ENCODE measurements at places on chromosomes 1 and 21.

DNA sequence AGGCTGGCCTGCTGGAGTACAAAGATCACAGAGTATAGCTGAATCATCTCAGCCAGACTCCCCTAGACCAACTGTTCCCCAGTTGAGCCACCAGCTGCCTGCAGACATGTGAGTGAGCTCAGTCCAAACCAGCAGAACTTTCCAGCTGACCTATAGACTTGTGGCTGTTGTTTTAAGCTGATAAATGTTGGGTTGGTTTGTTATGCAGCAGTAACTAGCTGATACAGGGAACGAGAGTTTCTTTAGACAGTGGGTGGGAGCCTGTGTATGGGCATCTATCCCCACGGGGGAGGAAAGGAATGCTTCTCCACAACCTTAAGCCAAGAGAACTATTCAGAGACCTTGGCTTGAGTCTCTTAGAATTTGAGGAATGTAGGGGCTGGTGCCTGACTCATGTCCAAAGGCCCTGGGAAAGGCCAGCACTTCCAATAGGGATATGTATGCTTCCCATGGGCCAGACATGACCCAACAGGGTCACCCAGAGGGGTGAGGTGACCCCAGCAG, 30.1 kb downstream of the SLC1A7 start:
- H3K27ac ChIP-seq, result no peak overlapping the region
- H3K4me3 ChIP-seq, result no peak overlapping the region
- H3K4me1 ChIP-seq, result peaks cover 48% of the 10 kb centered on the region
- no peak for DNase-seq

DNA sequence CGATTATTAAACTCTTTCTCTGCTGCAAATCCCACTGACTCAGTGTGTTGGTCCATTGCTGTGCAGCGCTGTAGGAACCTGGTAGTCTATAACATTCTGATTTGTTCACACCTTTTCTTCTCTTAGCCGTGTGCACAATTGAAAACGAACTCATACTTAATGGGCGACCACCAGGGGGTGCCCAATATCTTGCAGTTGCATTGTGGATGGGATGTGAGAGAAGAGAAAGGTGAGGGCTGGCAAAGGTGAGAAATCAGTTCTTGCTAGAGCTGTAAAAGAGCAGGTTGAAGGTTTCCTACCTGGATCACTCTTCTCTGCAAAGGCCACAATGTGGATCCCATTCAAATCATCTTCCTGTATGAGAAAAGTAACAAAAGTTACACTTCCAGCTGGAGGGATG, 51.0 kb downstream of the CASQ2 start:
- no peaks in the 10 kb centered on the region for H3K36me3 ChIP-seq
- DNase-seq, result peak; percentile 71
- H3K27ac ChIP-seq, result no peak overlapping the region
- H3K27me3 ChIP-seq, result no peaks in the 10 kb centered on the region
- no peak overlapping the region for H3K4me3 ChIP-seq

GRCh38 chr1:53176452-53177208, 20.0 kb upstream of the CPT2 start:
- no peaks in the 10 kb centered on the region for H3K27me3 ChIP-seq
- no peaks in the 10 kb centered on the region for H3K36me3 ChIP-seq
- H3K27ac ChIP-seq, result peak overlapping the region; percentile 67
- H3K4me1 ChIP-seq, result no peaks in the 10 kb centered on the region
- H3K4me3 ChIP-seq, result no peak overlapping the region

DNA sequence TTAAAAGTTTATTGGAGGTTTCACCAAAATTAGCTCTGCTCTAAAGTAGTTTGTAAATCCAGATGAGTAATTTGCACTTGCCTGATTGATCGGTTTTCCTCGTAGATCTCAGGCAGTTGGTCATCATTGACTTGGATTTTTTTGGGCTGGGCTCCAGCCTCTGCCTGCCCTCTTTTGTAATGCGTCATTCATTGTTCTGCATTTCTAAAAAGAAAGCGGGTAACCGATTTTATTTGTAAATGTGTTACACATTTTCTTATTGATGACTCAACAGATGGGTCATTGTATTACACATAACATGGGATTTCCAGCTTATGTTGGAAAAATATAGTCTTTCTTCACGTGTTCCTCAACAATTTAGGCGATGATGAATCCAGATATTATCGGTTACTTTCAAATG, 5.5 kb downstream of the ETS2 start:
- peaks cover 9% of the 10 kb centered on the region for H3K36me3 ChIP-seq
- peak overlapping the region; percentile 93 for H3K27ac ChIP-seq
- H3K27me3 ChIP-seq, result no peaks in the 10 kb centered on the region
- no peak for DNase-seq
- H3K4me3 ChIP-seq, result no peak overlapping the region

DNA sequence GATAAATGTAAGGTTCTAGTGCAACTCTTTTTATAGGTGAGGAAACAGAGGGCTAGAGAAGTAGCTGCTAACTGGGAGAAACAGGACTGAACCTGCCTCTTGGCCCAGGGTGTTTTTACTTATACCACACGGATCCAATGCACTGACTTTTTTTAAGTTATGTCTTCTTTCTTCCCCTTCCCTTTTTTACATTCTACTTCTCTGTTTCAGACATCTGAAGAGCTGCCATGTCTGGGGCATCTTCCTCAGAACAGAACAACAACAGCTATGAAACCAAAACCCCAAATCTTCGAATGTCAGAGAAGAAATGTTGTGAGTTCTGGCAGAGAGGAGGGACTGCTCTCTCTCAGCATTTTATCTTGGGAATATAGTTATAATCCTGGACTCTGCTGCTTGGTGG, 1.4 kb downstream of the PFKFB2 start:
- DNase-seq, result no peak
- no peaks in the 10 kb centered on the region for H3K27me3 ChIP-seq
- H3K4me1 ChIP-seq, result peaks cover 23% of the 10 kb centered on the region
- no peak overlapping the region for H3K27ac ChIP-seq

- H3K4me1 ChIP-seq, result no peaks in the 10 kb centered on the region
- no peak overlapping the region for H3K27ac ChIP-seq
- H3K27me3 ChIP-seq, result no peaks in the 10 kb centered on the region
- H3K4me3 ChIP-seq, result no peak overlapping the region
- no peaks in the 10 kb centered on the region for H3K36me3 ChIP-seq
Measured at GRCh38 chr1:9038881-9039760, 12.9 kb upstream of the SLC2A7 start.

- H3K27me3 ChIP-seq, result no peaks in the 10 kb centered on the region
- H3K4me3 ChIP-seq, result no peak overlapping the region
- no peak for DNase-seq
- no peak overlapping the region for H3K27ac ChIP-seq
- H3K4me1 ChIP-seq, result no peaks in the 10 kb centered on the region
Measured at GRCh38 chr1:100045206-100045605, 75.4 kb downstream of the SLC35A3 start.

Measured in sigmoid colon (tissue), 7 donors.